Peyer's patch (tissue), 4 donors: ENCODE measurements at places on chromosomes 5 and 9. TPM values are rescaled to one million over a fixed set of nuclear protein-coding genes. Genes with fewer than 3 reads are reported as not detected.

DNA sequence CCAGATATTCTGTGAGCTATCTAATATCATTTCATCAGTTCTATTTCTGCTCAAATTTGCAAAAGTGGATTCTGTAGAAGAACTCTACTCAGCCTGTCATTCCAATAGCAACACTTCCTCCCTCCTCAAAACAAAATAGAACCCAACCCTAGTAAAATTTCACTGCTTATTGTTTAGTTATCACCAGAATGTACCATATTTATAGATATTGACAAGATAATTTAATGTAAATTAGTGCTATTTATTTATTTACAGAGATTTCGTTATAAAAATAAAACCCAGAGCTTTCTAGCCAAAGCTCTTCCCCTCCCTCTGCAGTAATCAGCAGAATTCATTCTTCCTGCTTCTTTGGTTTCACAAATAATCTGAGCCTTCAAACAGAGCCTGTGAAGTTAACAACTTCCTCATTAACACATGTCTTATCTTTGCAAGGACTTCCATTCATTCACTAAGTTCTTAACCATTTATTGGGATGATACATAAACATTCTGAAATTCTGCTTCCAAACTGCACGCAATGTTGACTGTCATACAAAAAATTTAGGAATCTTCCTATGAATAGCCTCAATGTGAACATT lies 73.7 kb upstream of the PJA2 start:
- H3K4me1 ChIP-seq = no peaks in the 10 kb centered on the region
- H3K27me3 ChIP-seq = no peaks in the 10 kb centered on the region
- no peaks in the 10 kb centered on the region for H3K36me3 ChIP-seq
- no peak overlapping the region for H3K27ac ChIP-seq

DNA sequence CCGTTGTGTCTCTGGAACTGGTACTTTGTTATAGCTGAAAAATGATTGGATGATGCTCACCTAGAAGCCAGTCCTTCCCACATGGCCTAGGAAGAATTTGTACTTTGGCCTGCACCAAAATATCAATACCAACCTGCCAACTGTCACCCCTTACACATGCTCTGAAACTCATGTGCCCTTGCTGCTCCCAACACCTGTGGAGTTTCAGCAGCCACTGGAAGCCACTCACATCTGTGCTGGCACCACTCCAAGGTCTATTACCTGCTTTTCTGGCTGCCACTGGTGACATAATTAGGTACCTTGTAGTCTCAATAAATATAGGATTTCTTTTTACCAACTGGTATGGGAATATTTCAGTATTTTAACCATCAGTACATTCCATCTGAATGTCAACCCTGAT lies 363.6 kb downstream of the SH3GL2 start:
- no peaks in the 10 kb centered on the region for H3K4me1 ChIP-seq
- no peak for DNase-seq
- no peaks in the 10 kb centered on the region for H3K27me3 ChIP-seq
- H3K36me3 ChIP-seq = no peaks in the 10 kb centered on the region

DNA sequence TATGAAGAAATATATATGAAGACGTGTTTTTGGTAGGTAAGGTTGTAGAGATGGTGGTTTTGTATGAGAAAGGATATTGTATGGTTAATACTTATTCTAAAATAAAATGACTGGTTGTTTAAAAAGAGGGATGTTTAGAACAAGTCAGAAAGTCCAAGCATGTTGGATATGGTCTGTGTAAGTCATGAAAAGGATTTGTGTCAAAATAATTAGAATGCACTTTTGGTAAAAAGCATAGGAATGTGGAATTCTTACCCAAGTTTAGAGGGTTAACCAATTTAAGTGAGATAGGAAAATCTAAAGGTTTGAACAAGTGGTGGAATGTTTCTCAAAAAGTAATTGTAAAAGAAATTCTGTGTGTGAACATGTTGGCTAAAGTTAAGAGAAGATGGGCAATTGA lies 1556.5 kb upstream of the C9orf72 start:
- H3K36me3 ChIP-seq = no peaks in the 10 kb centered on the region
- no peak overlapping the region for H3K27ac ChIP-seq
- H3K4me3 ChIP-seq = no peak overlapping the region
- H3K4me1 ChIP-seq = no peaks in the 10 kb centered on the region
- no peak for DNase-seq

- no peaks in the 10 kb centered on the region for H3K4me1 ChIP-seq
- H3K36me3 ChIP-seq = no peaks in the 10 kb centered on the region
- no peaks in the 10 kb centered on the region for H3K27me3 ChIP-seq
- DNase-seq = no peak
- H3K4me3 ChIP-seq = no peak overlapping the region
- no peak overlapping the region for H3K27ac ChIP-seq
Measured at GRCh38 chr9:16996901-16997491, 126.5 kb upstream of the BNC2 start.

GRCh38 chr9:89999534-90000370 lies 394.9 kb downstream of the GADD45G start:
- no peaks in the 10 kb centered on the region for H3K27me3 ChIP-seq
- H3K27ac ChIP-seq = peak overlapping the region; percentile 84
- DNase-seq = peak; percentile 93
- H3K36me3 ChIP-seq = no peaks in the 10 kb centered on the region

The PRRX2 gene
- total RNA-seq = not detected

The ARSI gene
- total RNA-seq = not detected

GRCh38 chr9:76610011-76610352 lies 151.0 kb downstream of the GCNT1 start:
- peak; percentile 81 for DNase-seq
- H3K36me3 ChIP-seq = no peaks in the 10 kb centered on the region
- H3K27me3 ChIP-seq = no peaks in the 10 kb centered on the region
- H3K27ac ChIP-seq = no peak overlapping the region
- H3K4me1 ChIP-seq = no peaks in the 10 kb centered on the region

GRCh38 chr5:169100735-169101075 lies 200.2 kb downstream of the SLIT3 start:
- H3K4me3 ChIP-seq = no peak overlapping the region
- H3K27me3 ChIP-seq = no peaks in the 10 kb centered on the region
- H3K27ac ChIP-seq = no peak overlapping the region
- H3K36me3 ChIP-seq = no peaks in the 10 kb centered on the region
- DNase-seq = no peak

- no peaks in the 10 kb centered on the region for H3K4me1 ChIP-seq
- no peaks in the 10 kb centered on the region for H3K36me3 ChIP-seq
- no peak overlapping the region for H3K4me3 ChIP-seq
- DNase-seq = no peak
- H3K27ac ChIP-seq = no peak overlapping the region
- H3K27me3 ChIP-seq = no peaks in the 10 kb centered on the region
Measured at GRCh38 chr9:129557192-129558036, 63.5 kb downstream of the C9orf50 start.

GRCh38 chr9:103730866-103731265 lies 363.2 kb upstream of the SMC2 start:
- H3K27me3 ChIP-seq = no peaks in the 10 kb centered on the region
- no peak overlapping the region for H3K4me3 ChIP-seq
- no peaks in the 10 kb centered on the region for H3K4me1 ChIP-seq
- H3K36me3 ChIP-seq = no peaks in the 10 kb centered on the region
- no peak for DNase-seq
- no peak overlapping the region for H3K27ac ChIP-seq

DNA sequence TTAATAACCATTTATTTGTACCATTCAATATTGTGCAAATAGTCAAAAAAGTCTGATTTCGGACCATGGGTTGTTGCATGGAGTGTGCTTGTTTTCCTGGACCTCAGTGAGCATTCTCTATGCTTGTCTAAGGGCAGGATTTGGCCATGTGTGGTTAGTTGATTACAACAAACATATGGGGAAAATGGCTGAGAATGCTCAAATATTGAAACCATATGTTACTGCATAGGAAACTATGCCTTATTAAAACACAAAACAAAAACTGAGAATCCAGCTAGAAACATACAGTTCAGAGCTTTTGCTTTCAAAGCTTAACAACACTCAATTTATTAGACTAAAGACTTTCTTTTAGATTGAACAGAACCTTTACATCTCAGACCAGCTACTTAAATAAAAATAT lies 928.3 kb downstream of the NR2F1-AS1 start:
- H3K27me3 ChIP-seq = no peaks in the 10 kb centered on the region
- no peaks in the 10 kb centered on the region for H3K36me3 ChIP-seq
- no peak overlapping the region for H3K4me3 ChIP-seq
- no peaks in the 10 kb centered on the region for H3K4me1 ChIP-seq
- DNase-seq = no peak
- H3K27ac ChIP-seq = no peak overlapping the region

The PTPRD gene
- 125 TPM for total RNA-seq

DNA sequence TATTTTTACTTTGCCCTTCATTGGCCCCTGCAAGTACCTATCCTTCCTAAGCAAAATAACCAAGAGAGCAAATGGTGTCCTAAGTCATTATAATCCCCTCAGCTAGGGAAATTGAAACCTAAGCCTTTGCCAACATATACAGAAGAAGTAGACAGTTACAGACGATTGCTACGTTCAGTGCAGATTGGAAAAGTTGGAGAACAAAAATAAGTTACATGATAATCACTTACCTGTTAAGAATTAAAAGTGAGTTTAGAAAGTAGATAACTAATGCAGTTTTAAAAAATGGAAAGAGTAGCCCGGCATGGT lies 244.8 kb downstream of the MPDZ start:
- H3K27me3 ChIP-seq = no peaks in the 10 kb centered on the region
- DNase-seq = no peak
- H3K36me3 ChIP-seq = no peaks in the 10 kb centered on the region
- H3K4me1 ChIP-seq = no peaks in the 10 kb centered on the region
- no peak overlapping the region for H3K4me3 ChIP-seq
- no peak overlapping the region for H3K27ac ChIP-seq

GRCh38 chr5:126267438-126267837 lies 155.8 kb upstream of the GRAMD2B start:
- H3K36me3 ChIP-seq = no peaks in the 10 kb centered on the region
- H3K27ac ChIP-seq = no peak overlapping the region
- no peaks in the 10 kb centered on the region for H3K27me3 ChIP-seq

The ZNF483 gene
- 5.8 TPM for total RNA-seq

The RAD50 gene
- 102 TPM for total RNA-seq

The SLC46A2 gene
- not detected for total RNA-seq

- no peak overlapping the region for H3K4me3 ChIP-seq
- H3K4me1 ChIP-seq = peaks cover 19% of the 10 kb centered on the region
- peak; percentile 50 for DNase-seq
- no peaks in the 10 kb centered on the region for H3K27me3 ChIP-seq
- no peak overlapping the region for H3K27ac ChIP-seq
- H3K36me3 ChIP-seq = no peaks in the 10 kb centered on the region
Measured at GRCh38 chr9:20618361-20618802, 3.9 kb downstream of the MLLT3 start.
